NCI-H187 (cell line): ENCODE measurements at places on chromosomes 16 and 17.
A peak's percentile ranks its signal among the peaks of the same experiment; 100 is the strongest.

DNA sequence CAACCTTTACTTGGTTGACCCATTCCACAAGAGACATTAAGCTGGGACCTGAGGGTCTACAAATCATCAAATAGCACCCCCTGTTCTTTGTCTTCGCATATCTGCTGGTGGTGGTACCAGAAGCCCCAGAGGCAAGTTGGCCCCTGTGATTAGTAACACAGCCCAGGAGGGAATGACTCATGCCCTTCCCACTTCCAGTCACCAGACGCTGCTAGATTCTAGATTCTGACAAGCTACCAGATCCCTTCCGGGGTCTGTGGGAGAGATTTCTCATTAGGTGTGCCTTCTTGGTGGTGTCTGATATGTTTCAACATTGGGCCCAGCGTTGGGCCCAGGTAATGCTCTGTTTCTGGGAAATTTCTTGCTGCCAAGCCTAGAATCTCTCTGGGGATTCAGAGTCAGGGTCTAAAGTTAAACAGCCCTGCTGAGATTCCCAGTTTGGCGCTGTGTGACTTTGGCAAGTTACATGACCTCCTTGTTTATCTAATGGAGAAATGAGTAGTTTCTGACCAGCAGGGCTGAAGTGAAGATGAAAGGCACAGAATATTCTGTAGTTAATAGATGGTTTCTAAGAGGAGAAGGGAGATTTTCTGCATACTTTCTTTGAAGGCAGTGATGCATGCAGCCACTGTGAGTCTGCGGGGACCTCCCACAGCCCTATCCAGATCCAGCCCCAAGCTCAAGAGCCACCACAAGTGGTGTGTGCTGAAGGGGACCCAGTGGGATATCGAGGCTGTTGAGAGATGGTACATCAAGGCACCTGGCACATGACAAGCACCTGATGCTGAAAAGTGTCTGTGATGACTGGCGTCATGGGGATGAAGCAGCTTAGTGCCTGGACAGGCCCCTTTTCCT, 3.9 kb downstream of the TRPV2 start:
- DNase-seq = peak; percentile 75

DNA sequence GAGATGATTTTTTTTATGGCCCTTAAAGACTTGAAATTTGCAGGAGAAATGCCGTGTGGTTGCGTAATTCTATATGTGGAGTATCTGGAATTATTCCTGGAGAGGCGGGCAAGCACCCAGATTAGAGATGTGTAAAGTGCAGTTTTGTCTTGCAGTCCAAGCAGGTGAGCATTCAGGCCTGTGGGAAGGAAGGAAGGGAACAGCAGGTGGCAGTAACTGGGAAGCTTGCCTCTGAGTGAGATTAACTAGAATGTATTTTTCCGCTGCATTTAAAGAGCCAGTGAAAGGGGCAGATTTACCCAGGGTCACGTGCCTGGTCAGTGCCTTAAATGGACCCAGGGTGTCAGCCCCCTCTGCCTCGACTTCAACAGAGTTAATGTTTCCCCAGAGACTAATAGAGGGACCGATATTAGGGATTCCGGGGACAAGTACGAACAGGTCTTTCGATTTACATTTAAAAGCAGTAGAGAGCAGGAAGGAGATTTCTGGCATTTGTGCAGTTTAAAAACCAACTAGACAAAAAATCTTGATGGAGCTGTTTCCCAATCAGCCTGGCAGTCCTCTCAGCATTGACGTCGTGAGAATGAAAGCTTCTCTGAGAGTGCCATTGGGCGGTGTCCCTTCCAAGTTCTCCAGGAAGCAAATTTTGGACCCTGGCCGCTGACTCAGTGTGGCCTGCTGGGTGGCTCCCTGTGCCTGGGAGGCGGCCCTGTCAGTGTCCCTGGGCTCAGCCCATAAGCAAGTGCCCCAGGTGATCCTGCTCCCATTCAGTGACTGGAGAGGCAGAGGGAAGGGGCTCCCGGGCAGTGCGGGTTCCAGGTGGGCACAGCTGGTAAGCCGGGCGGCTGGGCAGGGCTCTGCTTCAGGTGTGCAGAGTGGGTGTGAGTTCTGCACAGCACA, 38.2 kb downstream of the KSR1 start:
- DNase-seq = no peak

DNA sequence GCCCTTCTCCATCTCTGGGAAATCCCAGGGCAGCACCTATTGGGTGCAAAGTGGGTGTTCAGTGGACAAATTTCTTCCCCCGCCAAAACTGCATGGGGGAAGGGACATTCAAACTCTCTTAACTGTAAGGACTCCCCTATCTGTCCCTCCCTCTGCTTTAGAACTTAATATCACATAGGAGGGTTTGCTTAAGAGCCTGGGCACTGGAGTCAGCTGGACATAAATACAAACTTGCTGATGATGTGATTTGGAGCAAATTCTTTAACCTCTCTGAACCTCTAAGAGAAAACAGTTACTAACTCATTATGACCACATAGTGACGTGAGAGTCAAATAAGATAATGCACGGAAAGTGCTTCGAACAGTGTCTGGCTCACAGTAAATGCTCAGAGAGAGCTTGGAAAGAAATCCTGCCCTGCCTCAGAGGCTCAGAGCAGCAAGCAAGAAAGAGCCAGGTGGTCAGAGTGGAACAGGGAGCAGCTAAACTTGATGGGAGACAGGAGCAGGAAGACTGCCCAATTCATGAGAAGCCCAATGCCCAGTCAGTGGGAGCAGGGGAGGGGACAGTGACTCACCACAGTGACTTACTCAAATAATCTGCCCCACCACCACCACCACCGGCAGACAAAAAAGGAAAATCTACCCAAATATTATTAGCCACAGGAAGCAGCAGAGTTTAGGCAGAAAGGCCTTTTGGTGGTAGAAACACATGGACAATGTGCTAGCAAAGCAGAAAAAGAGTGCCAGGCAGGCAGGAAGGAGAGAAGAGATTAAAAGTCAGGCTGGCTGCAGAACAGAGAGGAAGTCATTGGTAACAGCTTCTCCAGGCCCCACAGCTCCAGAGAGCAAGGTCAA, 23.9 kb upstream of the CCL1 start:
- no peak for DNase-seq

DNA sequence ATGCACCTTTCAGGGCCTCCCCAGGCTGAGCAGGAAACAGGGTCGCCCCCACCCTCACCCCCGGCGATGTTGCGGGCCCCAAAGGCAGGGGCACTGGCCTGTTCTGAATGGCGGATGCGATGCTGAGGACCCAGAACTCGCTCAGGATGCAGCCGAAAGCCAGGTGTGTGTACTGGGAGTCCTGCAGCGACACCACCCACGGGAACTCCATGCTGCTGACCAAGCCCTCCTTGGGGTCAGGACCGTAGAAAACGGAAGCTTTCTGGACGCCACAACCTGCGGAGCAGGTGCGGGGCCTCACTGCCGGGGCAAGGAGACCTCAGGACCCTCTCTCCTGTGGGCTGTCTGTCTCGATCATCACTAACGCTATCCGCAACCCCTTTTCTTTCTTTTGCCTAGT, 4.0 kb downstream of the PRSS54 start:
- DNase-seq = no peak

- DNase-seq = no peak
Observed at GRCh38 chr16:15491411-15491810, 57.0 kb downstream of the BMERB1 start.

- DNase-seq = no peak
Observed at GRCh38 chr16:52547004-52547833, at the start of gene TOX3. TOX3 (minus strand) TSS chr16:52547143; CDS start chr16:52546723, 420 bp downstream.

DNA sequence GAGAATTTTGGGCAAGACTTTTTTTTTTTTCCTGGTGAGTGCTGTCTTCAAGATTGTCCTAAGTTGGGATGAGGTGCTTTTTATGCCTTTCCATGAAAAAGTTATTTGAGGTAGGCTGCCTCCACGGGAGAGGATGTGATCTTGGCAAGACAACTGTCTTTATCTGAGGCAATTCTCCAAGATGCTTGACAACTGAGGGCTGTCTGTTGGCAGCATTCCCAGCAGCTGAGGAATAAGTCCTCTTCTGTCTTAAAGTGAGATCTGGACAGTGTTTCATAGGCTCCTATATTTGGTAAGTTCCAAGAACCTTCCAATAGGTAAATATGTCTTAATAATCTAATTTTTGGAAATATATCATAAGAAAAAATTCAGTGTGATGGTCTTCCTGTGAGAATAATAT, 662.0 kb downstream of the CDH11 start:
- no peak for DNase-seq

DNA sequence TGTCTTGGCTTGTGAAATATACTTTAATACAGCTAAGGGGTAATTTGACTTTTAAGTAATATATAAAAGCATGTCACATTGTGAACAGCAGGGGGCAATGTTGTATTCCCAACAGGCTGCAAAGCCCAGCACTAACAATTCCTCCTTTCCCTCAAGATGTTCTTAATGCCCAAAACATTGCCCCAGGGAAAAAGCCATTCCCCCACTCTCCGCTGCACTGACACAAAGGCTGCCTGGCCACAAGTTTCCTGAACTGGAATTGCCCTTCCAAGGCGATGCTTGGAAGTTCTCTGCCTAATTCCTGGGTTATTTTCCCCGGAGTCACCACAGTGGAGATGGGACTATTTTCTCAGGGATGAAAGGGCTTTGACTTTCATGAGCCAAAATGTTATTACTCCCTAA, 27.2 kb downstream of the CLEC16A start:
- DNase-seq = peak; percentile 32

DNA sequence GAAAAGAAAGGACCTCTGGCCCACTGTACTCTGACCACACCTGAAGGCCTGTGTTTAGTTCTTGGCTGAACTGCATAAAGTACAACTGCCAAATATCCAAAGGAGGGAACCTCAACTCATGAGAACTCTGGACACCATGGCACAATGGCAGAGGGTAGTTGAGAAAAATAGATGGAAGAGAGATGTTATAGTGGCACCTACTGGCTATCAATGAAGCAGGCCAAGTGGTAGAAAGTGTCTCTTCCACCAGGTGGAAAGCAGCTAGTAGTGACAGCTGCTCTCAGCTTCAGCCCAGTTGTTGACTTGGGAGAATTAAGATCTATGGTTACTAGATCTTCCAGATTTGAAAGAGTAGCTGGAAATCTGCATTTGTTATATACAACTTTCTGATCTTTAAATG, 3.2 kb downstream of the MED31 start:
- no peak for DNase-seq

GRCh38 chr17:44004761-44005526, 522 bp downstream of the NAGS start:
- DNase-seq = no peak

GRCh38 chr16:85943711-85944110, 44.7 kb downstream of the IRF8 start:
- DNase-seq = no peak

DNA sequence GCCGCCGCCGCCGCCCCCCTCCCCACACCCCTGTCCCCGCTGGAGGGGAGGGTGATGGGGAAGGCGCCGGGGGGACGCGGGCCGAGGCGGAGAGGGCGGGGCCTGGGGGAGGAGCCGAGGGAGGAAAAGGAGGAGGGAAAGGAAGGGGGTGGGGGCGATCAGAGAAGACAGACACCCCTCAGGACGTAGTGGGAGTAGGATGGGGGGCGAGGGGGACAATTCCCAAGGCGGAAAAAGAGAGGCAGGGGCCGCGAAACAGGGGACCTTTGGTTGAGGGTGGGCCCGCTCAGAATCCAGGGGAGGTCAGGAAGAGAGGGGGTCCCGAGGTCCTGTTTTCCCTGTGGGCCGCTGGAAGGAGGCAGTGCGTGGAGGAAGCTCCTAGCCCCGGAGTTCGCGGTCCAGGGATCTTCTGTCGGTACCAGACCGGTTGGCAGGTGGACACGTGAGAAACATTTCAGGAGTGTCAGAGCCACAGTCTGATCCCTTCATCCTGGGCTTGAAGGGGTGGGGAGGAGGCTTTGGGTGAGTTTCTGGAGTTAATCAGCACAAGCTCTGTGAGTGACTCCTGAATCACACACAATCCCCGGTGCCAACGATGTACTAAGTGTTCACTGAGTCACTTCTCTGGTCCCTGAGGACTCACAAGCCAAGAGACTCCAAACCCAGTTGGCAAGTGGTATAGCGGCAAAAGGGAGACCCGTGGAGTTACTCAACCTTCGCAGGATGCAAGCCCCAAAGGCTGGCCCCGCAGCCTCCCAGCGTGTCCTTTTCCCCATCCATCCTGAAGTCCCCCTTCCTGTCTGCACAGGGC, at the start of gene XYLT1:
Gene XYLT1 (minus strand): TSS at position 53 of the 811 bp plus-strand sequence. CDS start 164 bp downstream, outside the sequence.
- no peak for DNase-seq
